Right lobe of liver (tissue), 6 donors: ENCODE measurements at places on chromosomes 11 and 22. TPM values are rescaled to one million over a fixed set of nuclear protein-coding genes. Genes with fewer than 3 reads are reported as not detected.

LSP1 gene
- 6.2 TPM for total RNA-seq

SERPIND1 gene
- 393 TPM for total RNA-seq

BSCL2 gene
- total RNA-seq, result 34.5 TPM

ROBO4 gene
- 6.1 TPM for total RNA-seq

DNA sequence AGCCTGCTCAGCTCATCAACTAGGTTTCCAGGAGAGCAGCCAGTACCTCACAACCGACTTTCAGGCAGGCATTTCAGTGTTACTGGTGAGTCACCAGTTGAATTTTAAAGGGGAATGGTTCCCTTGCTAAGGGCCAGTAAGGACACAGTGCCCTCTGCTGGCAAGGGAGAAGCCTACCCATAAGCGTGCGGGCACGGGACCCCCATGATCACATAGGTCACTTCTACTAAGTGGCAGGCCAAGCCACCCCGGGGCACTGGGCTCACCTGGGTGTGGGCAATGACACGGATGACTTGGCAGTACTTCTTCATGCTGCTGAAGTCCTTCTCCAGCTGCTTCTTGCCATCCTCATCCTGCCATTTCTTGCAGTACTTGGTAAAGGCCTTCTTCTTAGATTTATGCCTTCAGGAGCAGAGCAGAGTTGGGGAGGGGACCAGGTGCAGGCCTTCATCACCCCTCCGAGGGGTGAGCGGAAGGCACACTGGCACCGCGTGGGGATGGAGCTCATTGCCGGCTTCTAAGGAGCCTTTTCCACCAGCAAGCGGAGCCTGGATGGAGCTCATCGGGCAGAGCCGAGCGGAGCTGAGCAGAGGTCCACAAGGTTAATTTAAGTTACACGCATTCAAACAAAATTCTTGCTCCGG is 2.9 kb downstream of the RPL3 start:
- H3K4me1 ChIP-seq, result peaks cover 5% of the 10 kb centered on the region
- peak overlapping the region; percentile 24 for H3K4me3 ChIP-seq
- no peak overlapping the region for H3K27ac ChIP-seq

- no peaks in the 10 kb centered on the region for H3K4me1 ChIP-seq
- H3K27me3 ChIP-seq, result no peaks in the 10 kb centered on the region
- no peak overlapping the region for H3K27ac ChIP-seq
- peak; percentile 17 for DNase-seq
- H3K4me3 ChIP-seq, result no peak overlapping the region
- no peaks in the 10 kb centered on the region for H3K36me3 ChIP-seq
Observed at GRCh38 chr11:69337211-69337721, 43.3 kb downstream of the MYEOV start.

GRCh38 chr11:65782816-65783228 is 2.0 kb upstream of the AP5B1 start:
- no peak overlapping the region for H3K27ac ChIP-seq
- peaks cover 13% of the 10 kb centered on the region for H3K27me3 ChIP-seq

DNA sequence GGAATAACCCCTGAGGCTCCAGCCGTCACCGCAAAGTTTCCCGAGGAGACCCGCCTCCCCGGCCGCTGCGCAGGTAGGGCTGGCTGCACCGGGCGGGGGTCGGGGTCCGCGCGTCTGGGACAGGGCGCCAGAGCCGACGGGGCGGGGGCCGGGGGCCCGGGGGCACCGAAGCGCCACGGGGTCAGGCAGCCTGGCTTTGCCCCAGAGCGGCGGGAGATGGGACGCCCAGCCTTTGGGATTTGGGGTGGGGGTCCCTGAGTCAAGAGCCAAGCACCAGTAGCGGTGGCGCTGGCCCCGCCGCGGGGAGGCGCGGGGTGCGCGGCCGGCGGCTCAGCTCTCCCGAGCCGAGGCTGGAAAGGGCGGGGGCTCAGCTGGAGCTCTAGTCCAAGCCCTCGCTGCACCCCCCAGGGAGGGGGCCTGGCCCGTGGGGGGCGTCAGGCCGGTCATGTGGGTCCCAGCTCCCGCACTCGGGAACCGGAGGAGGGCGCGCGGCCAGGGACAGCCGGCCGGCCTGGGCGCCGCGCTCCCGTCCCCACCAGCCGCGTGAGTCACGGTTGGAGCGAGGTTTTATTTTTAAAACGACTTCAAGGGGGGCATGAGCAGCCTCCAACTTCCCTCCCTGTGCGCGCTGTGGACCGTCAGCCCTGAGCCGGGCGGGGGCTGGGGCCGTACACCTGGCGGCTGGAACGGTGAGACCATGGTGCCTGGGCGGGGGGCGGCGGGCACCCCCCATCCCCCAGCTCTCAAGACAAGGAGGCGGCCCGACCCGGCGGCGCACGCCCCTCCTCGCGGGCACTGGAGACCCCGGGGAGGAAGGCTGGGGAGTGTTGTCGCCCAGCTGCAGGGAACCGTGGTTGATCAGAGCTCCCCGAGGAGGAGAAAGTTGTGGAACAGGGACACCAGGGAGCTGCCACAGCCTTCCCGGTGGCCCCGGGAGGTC is 626 bp downstream of the FLRT1 start:
- no peak for DNase-seq
- H3K27me3 ChIP-seq, result no peaks in the 10 kb centered on the region
- no peak overlapping the region for H3K27ac ChIP-seq
- peak overlapping the region; percentile 21 for H3K4me3 ChIP-seq
- H3K4me1 ChIP-seq, result no peaks in the 10 kb centered on the region
- no peaks in the 10 kb centered on the region for H3K36me3 ChIP-seq

- DNase-seq, result no peak
- no peaks in the 10 kb centered on the region for H3K27me3 ChIP-seq
- H3K4me1 ChIP-seq, result no peaks in the 10 kb centered on the region
- no peak overlapping the region for H3K4me3 ChIP-seq
Observed at GRCh38 chr11:93268287-93269040, 62.1 kb upstream of the DEUP1 start.

GRCh38 chr22:33476206-33476605 is 418.0 kb upstream of the SYN3 start:
- H3K4me3 ChIP-seq, result no peak overlapping the region
- no peaks in the 10 kb centered on the region for H3K27me3 ChIP-seq
- no peak overlapping the region for H3K27ac ChIP-seq
- DNase-seq, result no peak
- no peaks in the 10 kb centered on the region for H3K36me3 ChIP-seq
- no peaks in the 10 kb centered on the region for H3K4me1 ChIP-seq

DNA sequence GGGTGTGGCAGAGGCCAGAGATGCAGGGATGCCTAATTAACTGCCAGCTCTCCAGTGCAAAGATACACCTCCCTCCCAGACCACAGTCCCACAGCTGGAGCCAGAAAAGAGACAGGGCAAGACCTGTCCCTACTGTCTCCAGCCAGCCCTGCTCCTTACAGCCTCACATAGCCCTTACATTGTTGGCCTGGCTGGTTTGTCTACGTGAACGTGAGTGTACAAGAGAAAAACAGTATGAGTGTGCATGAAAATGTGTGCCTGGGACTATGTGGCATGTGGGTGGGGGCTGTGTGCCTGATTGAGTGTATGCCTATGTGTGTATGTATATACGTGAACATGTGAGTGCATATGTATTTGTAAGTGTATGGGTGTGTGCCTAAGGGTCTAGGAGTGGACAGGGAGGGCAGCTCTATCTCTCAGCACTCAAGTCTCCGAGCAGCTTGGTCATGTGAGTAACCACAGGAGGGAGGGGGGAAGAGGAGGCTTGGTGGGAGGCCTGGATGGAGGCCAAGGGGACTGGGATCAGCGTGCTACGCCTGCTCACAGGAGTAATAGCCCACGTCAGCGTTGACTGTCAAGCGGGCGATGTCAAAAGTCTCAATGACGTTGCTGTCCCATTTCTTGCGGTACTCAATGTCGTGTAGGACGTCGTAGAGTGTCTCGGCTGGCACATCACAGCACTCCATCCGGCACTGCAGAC is 6.6 kb upstream of the ARAP1 start:
- H3K27me3 ChIP-seq, result no peaks in the 10 kb centered on the region
- no peaks in the 10 kb centered on the region for H3K36me3 ChIP-seq
- no peaks in the 10 kb centered on the region for H3K4me1 ChIP-seq
- no peak for DNase-seq
- H3K4me3 ChIP-seq, result no peak overlapping the region

DNA sequence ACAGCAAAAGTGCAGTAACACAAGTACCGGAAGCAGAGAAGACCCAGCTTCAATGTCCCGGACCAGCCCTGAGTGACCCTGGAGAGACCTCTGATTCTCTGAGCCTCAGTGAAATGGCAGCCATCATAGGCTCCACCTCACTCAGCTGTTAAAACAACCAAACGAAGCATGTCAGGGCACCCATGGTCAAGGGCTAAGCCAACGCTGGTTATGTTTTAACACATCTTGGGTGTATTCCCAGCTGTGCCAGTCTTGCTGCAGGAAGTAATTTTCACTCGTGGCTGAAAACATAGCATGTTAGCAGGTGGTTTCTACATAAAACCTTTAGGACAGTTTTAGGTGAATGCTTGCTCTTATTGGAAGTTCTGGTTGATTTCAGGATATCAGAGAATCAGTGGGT is 30.9 kb downstream of the LMO2 start:
- peaks cover 11% of the 10 kb centered on the region for H3K4me1 ChIP-seq
- H3K4me3 ChIP-seq, result no peak overlapping the region
- no peaks in the 10 kb centered on the region for H3K27me3 ChIP-seq

DNA sequence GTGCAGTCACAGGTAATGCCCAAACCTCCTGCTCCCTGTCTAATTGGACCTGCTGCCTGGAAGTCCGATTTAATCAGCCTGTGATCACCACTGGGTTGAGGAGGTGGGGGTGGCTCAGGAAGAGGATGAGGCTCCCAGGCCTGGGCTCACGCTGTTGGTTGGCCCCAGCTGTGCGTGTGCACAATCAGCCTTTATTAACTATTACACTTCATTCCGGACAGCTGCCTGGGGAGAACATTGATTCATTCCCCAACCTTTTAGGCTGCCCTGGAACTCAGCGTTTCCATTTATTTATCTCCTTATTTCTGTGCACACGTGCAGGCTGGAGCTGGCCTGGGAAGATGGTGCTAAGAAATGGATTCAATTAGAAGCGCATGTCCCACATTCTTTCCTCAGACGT is 123.4 kb downstream of the DSCAML1 start:
- H3K4me3 ChIP-seq, result no peak overlapping the region
- H3K27me3 ChIP-seq, result no peaks in the 10 kb centered on the region
- H3K4me1 ChIP-seq, result no peaks in the 10 kb centered on the region
- H3K27ac ChIP-seq, result no peak overlapping the region
